GF-D8 (cell line): ENCODE measurements at places on chromosomes 2 and 18.

- no peak for DNase-seq
Observed at GRCh38 chr2:10912076-10912731, 470 bp downstream of the KCNF1 start.

DNA sequence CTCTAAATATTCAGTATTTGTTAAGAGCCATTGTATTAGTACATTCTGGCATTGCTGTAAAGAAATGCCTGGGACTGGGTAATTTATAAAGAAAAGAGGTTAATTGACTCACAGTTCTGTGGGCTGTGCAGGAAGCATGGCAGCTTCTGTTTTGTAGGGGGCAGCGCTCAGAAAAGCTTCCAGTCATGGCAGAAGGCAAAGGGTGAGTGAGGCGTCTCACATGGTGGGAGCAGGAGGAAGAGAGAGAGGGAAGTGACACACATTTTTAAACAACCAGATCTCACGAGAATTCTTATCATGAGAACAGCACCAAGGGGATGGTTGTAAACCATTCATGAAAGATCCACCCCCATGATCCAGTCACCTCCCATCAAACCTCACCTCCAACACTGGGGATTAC is 13.8 kb upstream of the CCDC102B start:
- no peak for DNase-seq

- DNase-seq, result no peak
Observed at GRCh38 chr2:128262315-128263253, 56.1 kb downstream of the HS6ST1 start.

GRCh38 chr2:145744541-145745386 is 1224.8 kb upstream of the ZEB2 start:
- DNase-seq, result peak; percentile 8

DNA sequence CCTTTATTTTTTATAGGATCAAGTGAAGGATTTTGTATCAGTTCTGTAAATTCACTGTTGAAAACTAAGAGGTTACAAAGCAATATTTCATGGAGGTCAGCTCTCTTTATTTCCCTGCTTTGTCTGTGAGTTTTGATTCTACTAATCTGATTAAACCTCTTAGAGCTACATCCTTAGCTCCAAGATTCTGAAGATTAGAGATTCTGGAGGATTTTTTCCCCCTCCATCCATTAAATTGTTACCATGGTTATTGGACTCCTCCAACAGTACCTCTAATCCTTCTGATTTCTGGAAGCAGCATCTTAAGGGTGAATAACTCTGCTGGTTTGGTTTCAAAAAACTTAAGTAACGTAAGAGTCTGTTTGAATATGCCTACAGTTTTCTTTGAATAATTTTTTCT is 110.0 kb downstream of the TANC1 start:
- no peak for DNase-seq

- no peak for DNase-seq
Observed at GRCh38 chr2:101630224-101630949, 67.1 kb upstream of the MAP4K4 start.

- no peak for DNase-seq
Observed at GRCh38 chr18:45993438-45993837, 26.3 kb upstream of the EPG5 start.
